ENCODE measurements at places on chromosomes 6 and 20.

DNA sequence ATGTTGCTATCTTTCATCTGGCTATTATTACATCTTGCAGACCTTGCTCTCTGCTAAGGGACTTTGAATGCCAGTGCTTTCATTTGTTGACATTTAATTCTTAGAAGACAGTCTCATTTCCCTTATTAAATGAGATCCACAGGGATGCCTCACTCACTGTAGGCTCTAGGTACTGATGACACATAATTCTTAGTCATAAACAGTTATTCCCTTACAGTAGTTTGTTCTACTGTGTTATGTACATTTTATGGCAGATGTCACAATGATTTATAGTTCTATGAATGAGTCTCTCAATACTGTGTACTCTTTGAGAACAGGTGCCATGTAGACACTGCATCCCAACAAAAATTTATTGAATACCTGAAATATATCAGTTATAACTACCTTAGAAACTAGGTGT lies 70.3 kb downstream of the FAM83B start:
- no peak for DNase-seq

DNA sequence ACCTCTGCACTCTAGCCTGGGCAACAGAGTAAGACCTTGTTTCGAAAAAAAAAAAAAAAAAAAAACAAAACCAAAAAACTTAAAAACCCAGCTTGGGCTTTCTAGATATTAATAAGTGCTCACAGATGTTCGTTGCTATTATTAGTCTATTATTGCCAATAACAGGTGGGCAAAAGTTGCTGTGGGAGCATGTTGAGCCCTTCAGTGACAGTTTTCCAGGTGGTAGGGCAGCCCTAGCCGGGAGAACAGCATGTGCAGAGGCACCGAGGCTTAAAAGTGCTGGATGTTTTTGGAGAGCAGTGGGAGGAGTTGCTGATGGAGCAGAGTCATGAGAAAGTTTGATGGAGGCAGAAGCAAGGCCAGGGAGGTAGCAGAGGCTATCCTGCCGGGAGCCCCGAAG lies 4.4 kb downstream of the PPP1R16B start:
- no peak for DNase-seq

DNA sequence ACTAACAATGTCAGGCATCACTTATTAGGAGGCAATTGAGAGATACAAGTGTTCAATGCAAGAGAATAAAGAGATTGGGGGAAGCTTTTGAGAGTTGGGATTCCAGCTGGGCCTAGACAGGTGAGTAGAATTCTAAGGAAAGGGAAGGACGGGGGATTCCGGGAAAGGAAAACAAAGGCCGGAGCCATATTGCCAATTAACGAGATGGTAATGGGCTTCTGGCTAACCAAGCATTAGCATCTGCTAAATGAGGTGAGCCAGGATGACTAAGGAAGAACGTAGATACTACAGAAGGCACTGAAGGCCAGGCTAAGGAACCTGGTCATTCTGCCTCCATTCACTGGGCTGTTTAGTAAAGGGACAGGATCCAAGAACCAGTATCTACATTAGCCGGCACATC lies 10.5 kb downstream of the FYN start:
- no peak for DNase-seq

GRCh38 chr6:165376100-165376499 lies 66.7 kb upstream of the C6orf118 start:
- no peak for DNase-seq

DNA sequence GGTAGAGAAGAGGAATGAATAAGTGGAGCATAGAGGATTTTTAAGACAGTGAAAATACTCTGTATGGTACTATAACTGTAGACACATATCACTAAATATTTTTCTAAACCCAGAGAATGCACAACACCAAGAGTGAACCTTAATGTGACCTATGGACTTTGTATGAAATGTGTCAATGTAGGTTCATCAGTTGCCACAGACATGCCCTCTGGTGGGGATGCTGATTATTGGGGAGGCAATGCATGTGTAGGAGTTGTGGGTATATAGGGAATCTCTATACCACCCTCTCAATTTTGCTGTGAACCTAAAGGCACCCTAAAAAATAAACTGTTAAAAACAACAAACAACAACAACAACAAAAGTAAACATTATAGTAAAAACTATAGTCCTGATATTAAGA lies 293.7 kb downstream of the RNF144B start:
- no peak for DNase-seq
